Hepatocyte (in vitro differentiated cells): ENCODE measurements at places on chromosomes 2 and 18. TPM values are rescaled to one million over a fixed set of nuclear protein-coding genes. Genes with fewer than 3 reads are reported as not detected.

The DNAJC5G gene
- not detected in 2 replicates for total RNA-seq

The TMEM178A gene
- total RNA-seq = 3.3 and 3.9 TPM in 2 replicates

DNA sequence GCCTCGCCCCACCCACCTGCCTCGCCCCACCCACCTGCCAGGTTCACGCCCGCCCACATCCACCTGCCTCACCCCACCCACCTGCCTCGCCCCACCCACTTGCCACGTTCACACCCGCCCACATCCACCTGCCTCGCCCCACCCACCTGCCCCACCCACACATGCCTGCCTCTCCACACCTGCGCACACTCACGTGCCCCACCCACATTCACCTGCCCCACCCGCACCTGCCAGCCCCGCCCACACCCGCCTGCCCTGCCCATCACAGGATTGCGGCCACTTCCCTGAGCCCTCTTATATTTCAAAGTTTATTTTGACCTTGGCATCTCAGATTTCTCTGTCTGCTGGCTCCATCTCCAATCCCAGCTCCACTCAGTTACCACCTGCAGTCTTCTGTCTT, 217.5 kb upstream of the SOX11 start:
- no peak for DNase-seq

DNA sequence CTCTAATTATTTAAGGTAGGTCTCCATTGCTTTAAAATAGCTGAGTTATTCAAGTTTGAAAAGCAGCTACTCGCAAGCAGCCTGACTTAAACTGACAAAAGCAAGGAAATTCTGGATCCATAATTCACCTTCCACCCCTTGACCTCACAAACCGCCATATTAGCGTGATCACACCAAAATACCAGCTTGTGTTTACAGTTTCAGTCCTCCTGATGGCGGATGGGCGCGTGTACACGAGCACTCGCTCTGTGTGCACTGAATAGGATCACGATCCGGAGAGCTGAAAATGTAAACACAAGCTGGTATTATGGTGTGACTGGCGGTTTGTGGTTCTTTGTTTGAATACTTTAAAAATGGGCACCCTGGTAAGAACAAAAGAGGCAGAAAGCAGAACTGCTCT, 42.4 kb upstream of the PSMD14 start:
- DNase-seq = no peak

DNA sequence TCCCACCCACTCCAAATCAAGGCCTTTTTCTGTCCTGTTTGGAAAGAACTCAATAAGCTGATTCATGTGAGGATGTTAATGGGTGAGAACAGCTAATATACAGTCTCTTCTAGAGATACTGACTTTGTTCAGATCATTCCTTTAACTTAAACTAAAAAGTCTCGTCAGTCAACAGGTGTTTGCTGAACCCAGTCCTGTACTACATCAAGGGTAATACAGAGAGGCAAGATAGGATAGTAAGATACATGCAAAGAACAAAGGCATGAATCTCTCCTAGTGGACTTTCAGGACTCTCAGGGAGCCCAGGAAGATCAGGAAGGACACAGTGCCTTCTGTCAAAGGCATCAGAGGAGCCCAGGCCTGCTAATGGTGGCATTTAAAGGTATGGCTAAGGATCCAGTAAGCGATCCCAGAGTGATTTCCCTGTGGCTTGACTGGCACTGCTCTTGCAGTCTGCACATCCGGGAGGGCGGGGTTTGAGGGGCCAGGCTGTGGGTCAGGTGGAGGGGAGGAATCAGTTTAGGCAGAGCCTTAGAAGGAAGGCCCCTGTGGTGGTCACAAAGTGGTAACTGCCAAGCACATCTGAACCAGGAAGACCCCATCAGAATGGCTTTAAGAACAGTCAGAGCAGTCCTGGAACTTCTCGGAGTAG, 54.0 kb downstream of the EPAS1 start:
- no peak for DNase-seq
